ENCODE measurements at places on chromosomes 6 and 20.
A peak's percentile ranks its signal among the peaks of the same experiment; 100 is the strongest.

DNA sequence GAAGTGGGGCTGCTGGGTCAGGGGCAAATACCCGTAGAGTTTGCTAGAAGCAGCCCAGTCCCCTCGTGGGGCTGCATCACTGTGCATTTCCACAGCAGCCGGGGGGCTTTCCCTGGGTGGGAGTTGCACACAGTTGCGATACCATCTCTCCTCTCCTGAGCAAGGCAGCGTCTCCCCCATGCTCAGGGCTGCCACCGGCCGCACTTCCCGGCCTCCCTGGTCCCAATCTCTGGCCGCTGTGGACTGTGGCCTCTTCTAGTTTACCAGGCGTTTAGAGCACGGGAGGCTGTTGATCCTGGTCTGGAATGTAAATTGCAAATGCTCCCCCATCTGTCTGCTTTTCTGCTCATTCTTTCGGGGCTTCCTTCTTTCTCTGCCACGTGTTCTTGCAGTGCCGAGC, 31.1 kb downstream of the OSBPL2 start:
- DNase-seq: no peak

DNA sequence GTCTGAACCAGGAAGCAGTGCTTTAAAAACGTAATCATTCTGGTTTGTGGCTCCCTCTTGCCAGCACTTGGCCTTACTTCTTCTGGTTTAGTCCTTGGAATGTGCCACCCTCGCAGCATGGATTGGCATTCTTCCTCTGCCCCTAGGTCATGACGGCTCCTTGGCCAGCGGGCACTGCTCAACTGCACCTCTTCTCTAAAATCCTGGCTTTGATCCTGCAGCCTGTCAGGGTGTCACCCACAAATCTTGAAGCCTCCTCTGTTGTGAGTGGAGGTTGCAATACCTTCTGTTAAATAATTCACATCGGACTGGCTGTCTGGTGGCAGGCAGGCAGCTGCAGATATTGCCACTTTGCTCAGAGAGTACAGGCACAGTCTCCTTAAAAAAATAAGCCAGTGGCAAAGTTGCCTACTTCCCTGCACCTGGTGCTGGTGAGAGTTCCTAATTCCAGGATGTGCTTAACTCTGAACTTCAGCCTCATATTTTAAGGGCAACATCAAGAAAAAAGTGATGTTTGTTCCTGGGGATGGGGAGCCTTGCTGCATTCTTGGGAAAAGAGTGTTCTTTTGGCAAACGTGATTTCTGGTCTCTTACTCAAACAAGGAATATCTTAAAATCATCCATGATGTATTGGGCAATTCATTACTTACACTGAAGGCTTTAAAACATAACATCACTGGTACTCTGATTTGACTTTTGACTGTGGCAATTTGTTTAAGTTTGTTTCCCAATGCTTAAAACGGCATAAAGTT, 179.8 kb downstream of the FOXA2 start:
- no peak for DNase-seq

GRCh38 chr20:49352751-49353150, 74.9 kb upstream of the ZNFX1 start:
- DNase-seq: no peak

GRCh38 chr6:166512567-166512966, 73.9 kb downstream of the RAMACL start:
- DNase-seq: peak; percentile 56

- DNase-seq: no peak
Observed at GRCh38 chr6:39816747-39817146, 24.6 kb downstream of the DAAM2 start.

DNA sequence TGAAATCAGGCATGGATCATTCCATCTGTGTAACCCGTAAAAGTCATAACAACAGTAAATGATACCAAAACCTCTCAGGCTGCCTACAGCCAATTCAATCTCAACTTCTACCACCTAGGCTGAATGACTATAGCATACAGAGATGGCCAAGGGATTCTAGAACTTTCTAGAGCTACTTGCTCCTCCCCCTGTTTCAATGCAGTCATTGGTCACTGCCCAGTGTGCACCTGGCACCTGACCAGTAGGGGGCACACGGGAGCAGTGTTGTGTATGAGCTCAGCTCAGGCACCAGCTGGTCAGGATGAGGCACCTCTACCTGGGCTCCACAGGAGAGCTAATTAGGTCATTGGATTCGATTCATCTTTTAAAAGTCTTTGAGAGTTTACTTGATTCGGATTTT, 86.2 kb downstream of the PLEKHG1 start:
- peak; percentile 62 for DNase-seq

Measured in CD4-positive, alpha-beta T cell treated with Interleukin-15 for 1 hour (primary cell).